ENCODE measurements at places on chromosomes 11 and 22. TPM values are rescaled to one million over a fixed set of nuclear protein-coding genes. Genes with fewer than 3 reads are reported as not detected.

DNA sequence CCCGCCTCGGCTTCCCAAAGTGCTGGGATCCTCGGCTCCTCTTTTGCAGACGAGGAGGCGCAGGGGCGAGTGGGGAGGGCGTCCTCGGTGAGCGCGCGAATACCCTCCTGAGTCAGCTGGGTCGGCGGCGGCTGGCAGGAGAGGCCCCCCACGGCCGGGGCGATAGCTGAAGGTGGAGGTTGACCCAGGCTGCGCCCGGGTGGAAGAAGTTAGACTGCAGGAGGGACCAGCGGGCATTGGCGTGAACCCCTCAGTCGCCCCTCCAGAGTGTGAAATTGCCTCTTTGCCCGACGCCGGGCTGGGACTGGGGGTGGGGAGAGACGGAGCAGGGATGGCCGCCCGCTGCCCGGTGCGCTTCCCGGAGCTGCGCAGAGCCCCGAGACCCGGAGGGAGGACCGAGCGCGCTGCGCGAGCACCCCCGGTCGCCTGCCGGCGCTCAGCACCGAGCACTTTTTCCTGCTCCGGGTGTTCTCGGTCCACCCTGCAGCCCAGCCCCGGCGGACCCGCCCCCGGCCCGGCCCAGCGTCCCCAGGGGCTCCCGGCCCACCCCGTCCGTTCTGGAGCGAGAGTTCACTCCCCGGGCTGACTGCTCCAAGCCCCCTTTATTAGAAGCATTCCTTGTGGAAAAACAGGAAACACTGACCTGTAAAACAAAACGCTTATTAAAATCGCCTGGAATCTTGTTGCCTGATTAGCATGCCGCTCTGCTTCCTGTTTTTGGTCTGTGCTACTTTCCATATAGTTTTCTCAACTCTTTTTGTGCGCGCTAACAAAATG is 13.7 kb upstream of the CPT1A start:
- peaks cover 2% of the 10 kb centered on the region for H3K4me1 ChIP-seq
- no peaks in the 10 kb centered on the region for H3K27me3 ChIP-seq
- no peaks in the 10 kb centered on the region for H3K36me3 ChIP-seq
- DNase-seq: peak; percentile 65

The OR8G1 gene
- not detected for polyA plus RNA-seq

The SCN3B gene
- 2.9 TPM for polyA plus RNA-seq

The ARHGAP20 gene
- polyA plus RNA-seq: 1.1 TPM

DNA sequence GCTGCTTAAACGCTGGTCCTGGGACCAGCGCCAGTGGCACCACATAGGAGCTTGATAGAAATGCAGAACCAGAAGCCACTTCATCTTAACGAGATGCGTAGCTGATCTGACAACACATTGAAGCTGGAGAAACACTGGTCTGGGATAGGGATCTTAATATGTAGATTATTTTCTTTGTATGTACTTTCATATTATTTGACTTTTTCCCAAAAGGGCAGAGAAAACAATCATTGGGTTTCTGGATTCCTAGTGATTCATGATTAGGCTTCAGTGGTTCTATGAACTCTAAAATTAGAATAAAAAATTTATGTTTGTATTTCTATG is 12.3 kb downstream of the MPEG1 start:
- no peak for DNase-seq
- H3K36me3 ChIP-seq: no peaks in the 10 kb centered on the region
- no peak overlapping the region for H3K4me3 ChIP-seq
- H3K4me1 ChIP-seq: peaks cover 6% of the 10 kb centered on the region
- no peaks in the 10 kb centered on the region for H3K27me3 ChIP-seq

- no peaks in the 10 kb centered on the region for H3K36me3 ChIP-seq
- H3K27me3 ChIP-seq: no peaks in the 10 kb centered on the region
- no peak overlapping the region for H3K4me3 ChIP-seq
- H3K4me1 ChIP-seq: no peaks in the 10 kb centered on the region
- DNase-seq: no peak
- no peak overlapping the region for H3K27ac ChIP-seq
Observed at GRCh38 chr11:28251257-28251656, 143.1 kb downstream of the METTL15 start.

The OR10D3 gene
- not detected for polyA plus RNA-seq

GRCh38 chr11:95375451-95375850 is 144.4 kb upstream of the SESN3 start:
- H3K36me3 ChIP-seq: no peaks in the 10 kb centered on the region
- H3K4me3 ChIP-seq: no peak overlapping the region
- no peak for DNase-seq
- no peaks in the 10 kb centered on the region for H3K27me3 ChIP-seq

DNA sequence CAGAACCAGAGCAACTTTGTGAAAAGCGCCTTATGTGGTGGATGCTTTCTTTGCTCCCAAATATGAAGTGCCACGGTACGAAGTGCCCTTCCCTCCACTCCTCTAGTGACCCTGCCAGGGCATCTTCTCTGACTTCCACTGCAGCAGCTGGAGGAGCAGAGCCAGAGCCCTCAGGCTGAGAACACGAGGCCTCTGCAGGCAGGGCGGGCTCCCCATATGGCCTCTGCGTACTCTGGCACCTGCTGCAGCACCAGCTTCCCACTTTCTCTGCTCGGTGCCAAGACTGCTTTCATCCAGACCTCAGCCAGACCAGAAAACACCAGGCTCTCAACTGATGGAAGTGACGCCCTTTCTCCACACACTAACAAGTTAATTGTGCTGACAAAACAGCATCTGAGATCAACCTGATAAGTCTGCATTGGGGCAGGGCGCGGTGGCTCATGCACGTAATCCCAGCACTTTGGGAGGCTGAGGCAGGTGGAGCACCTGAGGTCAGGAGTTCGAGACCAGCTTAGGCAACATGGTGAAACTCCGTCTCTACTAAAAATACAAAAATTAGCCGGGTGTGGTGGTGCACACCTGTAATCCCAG is 12.8 kb downstream of the UFD1 start:
- no peaks in the 10 kb centered on the region for H3K36me3 ChIP-seq
- H3K27me3 ChIP-seq: no peaks in the 10 kb centered on the region
- H3K4me1 ChIP-seq: no peaks in the 10 kb centered on the region
- no peak for DNase-seq
- H3K27ac ChIP-seq: no peak overlapping the region

GRCh38 chr22:39675947-39676346 is 105.4 kb downstream of the CACNA1I start:
- H3K36me3 ChIP-seq: no peaks in the 10 kb centered on the region
- H3K4me3 ChIP-seq: no peak overlapping the region
- no peak for DNase-seq
- no peaks in the 10 kb centered on the region for H3K27me3 ChIP-seq
- no peaks in the 10 kb centered on the region for H3K4me1 ChIP-seq

GRCh38 chr11:66676931-66677598 is 622 bp downstream of the RBM4B start:
- peaks cover 14% of the 10 kb centered on the region for H3K4me1 ChIP-seq
- DNase-seq: no peak
- H3K27me3 ChIP-seq: no peaks in the 10 kb centered on the region

DNA sequence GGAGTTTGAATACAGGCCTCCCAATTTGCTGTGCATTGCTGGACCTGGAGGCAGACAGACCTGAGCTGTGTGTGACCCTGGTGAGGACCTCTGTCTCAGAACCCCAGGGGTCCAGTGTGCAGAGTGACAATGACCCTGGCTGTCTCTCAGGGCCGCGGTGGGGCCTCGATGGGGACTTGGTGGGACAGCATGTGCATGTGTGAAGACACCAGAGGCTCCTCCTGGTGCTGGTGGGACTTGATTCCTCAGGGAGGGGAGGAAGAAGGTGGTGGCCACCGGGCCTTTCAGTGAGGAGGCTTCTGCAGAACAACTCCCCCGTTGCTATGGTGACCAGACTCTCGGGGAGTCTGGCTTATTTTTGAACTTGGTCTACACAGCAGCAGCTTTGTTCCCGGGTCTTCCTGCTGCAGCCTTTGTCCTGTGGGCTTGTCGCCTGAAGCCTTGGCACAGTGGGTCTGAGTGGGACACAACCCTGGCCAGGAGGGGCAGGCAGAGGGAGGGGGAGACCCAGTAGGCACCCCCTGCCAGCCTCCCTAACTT is 35.3 kb downstream of the MCM5 start:
- no peak overlapping the region for H3K4me3 ChIP-seq
- H3K36me3 ChIP-seq: no peaks in the 10 kb centered on the region
- no peaks in the 10 kb centered on the region for H3K27me3 ChIP-seq
- H3K27ac ChIP-seq: no peak overlapping the region
- DNase-seq: no peak

The OR51Q1 gene
- polyA plus RNA-seq: not detected

The PGA3 gene
- polyA plus RNA-seq: 0.43 TPM

DNA sequence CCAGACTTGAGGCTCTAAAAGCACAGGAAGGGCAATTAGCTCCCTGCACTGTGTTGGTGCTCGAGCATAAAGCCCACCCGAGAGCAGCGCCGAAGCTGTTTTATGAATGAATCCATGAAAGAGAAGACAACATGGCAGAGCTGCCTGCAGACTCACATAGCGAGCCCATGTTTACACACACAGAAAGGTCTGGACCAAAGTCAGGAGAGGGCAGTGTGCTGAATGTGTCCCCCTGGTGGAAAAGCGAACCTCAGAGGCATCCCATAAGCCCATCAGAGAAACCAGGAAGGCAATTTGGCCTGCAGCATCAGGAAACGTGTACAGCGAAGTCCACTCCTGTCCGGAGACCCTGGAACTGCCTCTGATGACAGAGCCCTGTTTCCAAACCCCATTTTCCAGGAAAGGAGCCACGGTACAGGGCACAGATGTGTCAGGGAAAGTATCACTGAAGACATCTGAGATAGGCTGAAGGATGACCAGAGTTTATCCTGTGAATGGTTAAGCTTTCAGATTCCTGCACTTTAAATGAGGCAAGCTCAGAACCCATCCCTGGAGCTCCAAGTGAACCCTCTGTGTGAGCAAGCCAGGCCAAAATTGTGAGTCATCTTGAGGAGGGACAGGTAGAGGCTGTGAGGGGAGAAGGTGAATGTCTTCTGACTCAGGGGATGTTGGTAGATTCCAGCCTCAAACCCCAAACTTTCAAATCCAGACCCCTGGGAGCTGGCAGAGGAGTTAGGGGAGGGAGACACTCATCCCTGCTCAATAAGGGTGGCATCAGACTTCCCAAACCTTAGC is 36.9 kb downstream of the CHRDL2 start:
- no peaks in the 10 kb centered on the region for H3K36me3 ChIP-seq
- no peak overlapping the region for H3K4me3 ChIP-seq
- H3K27me3 ChIP-seq: no peaks in the 10 kb centered on the region
- no peak overlapping the region for H3K27ac ChIP-seq
- peaks cover 12% of the 10 kb centered on the region for H3K4me1 ChIP-seq

DNA sequence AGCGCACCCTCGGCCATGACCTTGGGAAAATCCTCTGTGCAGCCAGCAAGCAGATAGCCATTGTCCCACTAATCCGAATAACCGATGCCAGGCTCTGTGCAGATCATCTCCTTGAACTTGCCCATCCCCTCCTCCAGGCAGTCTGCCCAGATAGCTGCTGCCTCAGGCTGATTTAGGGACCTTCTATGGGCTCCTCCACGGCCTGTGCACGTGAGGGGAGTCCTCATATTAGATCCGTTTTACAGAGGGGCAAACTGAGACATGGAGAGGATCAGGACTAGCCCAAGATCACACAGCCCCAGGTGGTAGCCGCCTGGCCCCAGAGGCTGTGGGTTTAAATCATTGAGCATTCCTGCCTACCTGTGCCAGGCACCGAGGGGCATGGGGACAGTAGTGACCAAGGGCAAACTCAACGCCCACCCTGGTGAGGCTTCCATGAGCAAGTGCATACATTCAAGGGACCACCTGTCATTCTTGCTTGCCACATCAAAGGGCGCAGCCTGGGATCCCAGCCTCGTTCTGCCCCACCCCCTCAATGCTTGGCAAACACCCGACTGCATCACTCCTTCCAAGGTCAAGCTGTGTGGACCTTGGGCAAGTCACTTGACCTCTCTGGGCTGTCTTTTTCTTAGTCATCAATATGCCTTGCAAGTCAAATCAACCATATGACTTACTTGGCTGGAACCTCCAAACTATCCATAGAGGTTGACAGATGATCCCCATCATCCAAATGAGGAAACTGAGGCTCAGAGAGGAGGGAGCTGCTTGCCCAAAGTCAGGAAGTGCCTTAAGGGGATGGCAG is 131.6 kb downstream of the MN1 start:
- DNase-seq: no peak
- H3K36me3 ChIP-seq: no peaks in the 10 kb centered on the region
- H3K27me3 ChIP-seq: no peaks in the 10 kb centered on the region
- no peak overlapping the region for H3K27ac ChIP-seq

GRCh38 chr11:7579361-7579791 is 65.6 kb downstream of the PPFIBP2 start:
- no peaks in the 10 kb centered on the region for H3K27me3 ChIP-seq
- no peaks in the 10 kb centered on the region for H3K36me3 ChIP-seq
- no peak overlapping the region for H3K4me3 ChIP-seq
- peak overlapping the region; percentile 86 for H3K27ac ChIP-seq

- peaks cover 2% of the 10 kb centered on the region for H3K4me1 ChIP-seq
- no peak overlapping the region for H3K4me3 ChIP-seq
- no peaks in the 10 kb centered on the region for H3K36me3 ChIP-seq
- H3K27me3 ChIP-seq: no peaks in the 10 kb centered on the region
- no peak overlapping the region for H3K27ac ChIP-seq
Observed at GRCh38 chr11:125105926-125106325, 5.5 kb downstream of the TMEM218 start.

DNA sequence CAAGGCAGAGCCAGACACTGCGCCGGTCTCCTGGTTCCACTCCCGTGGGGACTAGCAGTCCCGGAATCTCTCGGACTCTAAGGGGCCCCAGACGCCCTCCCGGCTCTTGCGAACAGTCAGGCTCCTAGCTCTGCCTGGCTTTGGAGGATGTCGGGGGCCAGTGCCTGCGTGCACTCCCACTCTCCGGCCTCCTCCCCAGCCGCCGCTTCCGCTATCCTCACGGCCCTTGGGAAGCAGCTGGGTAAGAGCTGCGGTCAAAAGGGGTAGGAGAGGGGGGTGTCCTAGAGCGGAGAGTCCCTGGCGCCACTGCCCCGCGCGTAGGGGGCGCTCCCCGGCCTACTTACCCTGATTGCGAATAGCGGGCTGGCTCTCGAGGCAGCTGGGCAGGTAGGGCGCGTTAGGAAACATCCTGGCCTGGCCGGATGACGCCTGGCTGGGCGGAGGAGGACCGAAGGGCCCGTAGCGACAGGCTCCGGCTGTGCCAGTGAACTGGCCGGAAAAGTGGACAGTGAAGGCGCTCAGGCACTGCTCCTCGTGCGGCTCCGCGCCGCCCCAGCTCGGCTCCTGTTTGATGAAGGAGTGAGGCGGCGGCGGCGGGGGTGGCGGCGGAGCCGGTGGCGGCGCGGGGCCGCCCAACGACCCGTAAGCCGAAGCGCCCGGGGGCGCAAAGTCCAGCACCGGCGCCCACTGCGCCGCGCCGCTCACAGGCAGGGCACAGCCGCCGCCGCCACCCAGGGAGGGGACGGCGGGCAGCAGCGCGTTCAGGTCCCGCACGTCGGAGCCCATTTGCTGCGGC is 785 bp downstream of the WT1 start:
- peaks cover 10% of the 10 kb centered on the region for H3K4me1 ChIP-seq
- peak; percentile 59 for DNase-seq
- peak overlapping the region; percentile 87 for H3K4me3 ChIP-seq
- H3K27ac ChIP-seq: peak overlapping the region; percentile 89
- H3K36me3 ChIP-seq: no peaks in the 10 kb centered on the region

- no peak overlapping the region for H3K27ac ChIP-seq
Observed at GRCh38 chr22:22001664-22002525, 19.3 kb upstream of the TOP3B start.
